ENCODE measurements at places on chromosomes 2 and 18.

- DNase-seq = no peak
Measured at GRCh38 chr18:58592223-58593214, 36.4 kb downstream of the ALPK2 start.

GRCh38 chr2:233434666-233435330 lies 80.5 kb downstream of the DGKD start:
- no peak for DNase-seq

GRCh38 chr18:8474661-8475060 lies 134.6 kb upstream of the RAB12 start:
- DNase-seq = no peak

DNA sequence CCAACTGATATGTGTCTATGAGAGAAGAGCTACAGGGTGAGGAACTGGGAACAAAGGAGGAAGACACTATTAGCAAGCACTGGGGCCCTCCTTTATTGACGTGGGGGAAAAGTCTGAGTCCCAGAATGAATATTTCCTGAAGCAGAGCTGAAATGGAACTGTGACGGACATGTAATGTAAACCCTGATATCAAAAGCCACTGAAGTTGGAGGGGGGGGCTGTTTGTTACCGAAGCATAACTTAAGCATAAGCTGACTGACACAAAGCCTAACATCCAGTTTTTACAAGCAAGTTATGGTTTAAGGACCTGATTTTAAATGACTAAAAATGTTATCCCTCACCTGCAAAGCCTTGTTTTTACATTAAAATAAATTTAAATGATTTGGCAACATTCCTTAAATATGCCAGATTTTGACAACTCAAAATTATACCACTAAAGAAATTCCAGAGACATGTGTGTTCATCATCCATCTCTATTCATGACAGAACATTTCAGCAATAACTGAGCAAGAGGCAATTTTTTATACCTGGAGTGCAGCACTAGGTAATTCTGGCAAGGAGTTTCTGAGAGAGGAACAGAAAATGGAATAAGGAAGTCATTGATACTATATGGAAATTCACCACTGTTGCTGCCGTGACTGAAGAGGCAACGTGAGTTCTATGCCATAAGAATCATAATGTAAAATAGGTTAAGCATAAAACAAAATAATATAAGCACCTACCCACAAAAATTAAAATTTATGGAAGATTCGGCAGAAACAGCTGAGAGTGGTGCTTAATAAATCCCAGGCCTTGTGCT lies 186.0 kb downstream of the AFF3 start:
- DNase-seq = no peak

GRCh38 chr18:77147418-77147852 lies 14.9 kb upstream of the MBP start:
- peak; percentile 45 for DNase-seq

DNA sequence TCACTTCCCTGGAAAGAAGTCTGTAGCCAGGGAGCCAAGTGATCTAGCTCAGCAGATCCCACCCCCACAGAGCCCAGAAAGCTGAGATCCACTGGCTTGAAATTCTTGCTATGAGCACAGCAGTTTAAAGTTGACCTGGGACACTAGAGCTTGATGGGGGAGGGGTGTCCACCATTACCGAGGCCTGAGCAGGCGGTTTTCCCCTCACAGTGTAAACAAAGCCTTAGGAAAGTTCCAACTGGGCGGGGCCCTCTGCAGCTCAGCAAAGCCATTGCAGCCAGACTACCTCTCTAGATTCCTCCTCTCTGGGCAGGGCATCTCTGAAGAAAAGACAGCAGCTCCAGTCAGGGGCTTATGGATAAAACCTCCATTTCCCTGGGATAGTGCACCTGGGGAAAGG lies 887.2 kb upstream of the LRATD1 start:
- DNase-seq = no peak

DNA sequence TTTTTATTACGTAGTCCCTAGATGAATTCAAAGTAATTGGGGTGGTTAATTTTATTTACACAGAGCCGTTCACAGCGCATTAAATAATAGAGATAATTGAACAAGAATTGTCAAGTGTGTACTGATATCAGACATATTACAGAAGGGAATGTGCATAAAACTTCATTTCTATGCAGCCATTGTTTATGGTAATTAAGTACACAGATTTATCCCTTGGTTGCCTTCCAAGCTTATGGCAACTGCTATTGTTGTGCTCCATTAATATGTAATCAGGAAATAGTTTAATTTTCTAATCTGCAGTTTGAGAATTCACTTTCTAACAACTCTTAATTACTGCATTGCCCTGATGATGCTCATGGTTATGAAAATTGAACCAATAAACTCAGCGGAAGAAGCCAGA lies 47.3 kb upstream of the OTX1 start:
- DNase-seq = no peak

DNA sequence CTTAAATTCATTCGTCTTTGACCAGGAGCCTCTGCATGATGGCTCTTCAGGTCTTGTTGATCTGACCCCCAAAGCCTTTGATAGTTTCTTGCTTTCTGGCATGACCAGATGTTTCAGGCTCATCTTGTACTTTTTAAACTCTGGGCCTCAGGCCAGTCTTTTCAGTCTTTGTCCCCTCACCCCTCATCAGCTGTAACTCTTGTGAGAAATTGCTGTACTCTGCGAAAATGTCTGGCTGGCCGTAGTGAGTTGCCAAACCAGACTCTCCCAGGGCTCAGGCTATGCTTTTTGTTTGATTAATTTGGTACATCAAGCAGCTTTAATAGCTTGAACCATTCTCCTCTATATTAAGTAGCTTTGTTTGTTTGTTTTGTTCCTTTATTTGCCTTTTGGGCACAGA lies 75.9 kb downstream of the BABAM2 start:
- DNase-seq = no peak

GRCh38 chr2:236871500-236872001 lies 214.1 kb upstream of the COPS8 start:
- peak; percentile 2 for DNase-seq

- DNase-seq = no peak
Measured at GRCh38 chr18:23387265-23387664, 65.8 kb upstream of the RIOK3 start.

DNA sequence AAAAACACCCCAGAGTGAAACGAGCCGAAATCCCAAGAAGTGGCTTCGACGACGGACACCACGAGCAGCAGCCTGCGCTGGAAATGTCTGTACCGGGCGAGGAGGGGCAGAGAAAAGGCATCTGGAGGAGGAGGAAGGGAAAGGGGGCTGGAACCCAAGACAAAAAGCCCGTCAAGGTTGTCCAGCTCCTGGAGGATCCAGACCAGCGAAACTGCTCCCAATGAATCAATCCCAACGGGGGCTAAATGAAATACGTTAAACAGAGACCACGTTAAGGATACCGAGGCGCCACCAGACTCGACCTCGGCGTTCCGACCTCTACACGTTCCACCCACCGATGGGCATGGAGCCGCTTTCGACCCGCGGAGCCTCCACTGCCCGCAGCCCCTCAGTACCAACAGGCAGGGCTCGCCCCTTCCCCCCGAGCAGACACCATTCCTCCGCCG lies 400 bp downstream of the CCDC88A start:
- DNase-seq = no peak

DNA sequence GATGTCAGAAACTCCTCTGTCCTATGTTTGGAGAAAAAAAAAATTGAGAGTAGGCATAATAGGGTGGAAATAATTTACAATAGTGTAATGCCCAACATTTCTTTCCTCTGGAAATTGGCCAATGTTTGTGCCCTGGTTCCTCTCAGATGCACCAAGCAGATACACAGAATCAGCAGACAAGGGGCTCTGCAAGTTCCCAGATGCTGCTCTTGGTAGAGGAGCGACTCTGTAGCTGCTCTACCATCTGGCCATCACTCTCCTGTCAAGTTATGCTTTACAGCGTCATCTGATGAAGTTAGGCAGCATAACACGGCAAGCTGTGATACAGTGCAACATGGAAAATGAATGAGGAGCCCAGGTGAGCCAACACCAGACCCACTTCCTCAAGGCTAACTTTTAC lies 1.6 kb downstream of the DYTN start:
- no peak for DNase-seq

GRCh38 chr2:201784563-201784962 lies 3.8 kb upstream of the ALS2 start:
- DNase-seq = no peak

DNA sequence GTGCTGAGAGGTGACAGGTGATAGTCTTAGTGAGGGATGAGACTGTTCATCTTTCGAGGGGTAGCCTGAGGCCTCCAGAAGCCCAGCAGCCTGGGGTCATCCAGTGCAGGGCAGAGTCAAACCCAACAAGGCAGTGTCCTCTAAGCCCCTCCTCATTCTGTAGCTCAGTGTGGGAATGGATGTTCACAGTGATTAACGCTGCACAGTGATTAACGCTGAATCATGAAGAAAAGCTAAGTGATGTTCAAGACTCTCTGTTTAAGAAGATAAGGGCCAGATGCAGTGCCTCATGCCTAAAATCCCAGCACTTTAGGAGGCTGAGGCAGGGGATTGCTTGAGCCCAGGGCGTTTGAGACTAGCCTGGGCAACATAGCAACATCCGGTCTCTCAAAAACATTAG lies 56.3 kb upstream of the LAPTM4A start:
- DNase-seq = no peak

GRCh38 chr2:132608311-132608710 lies 61.7 kb downstream of the LYPD1 start:
- no peak for DNase-seq

DNA sequence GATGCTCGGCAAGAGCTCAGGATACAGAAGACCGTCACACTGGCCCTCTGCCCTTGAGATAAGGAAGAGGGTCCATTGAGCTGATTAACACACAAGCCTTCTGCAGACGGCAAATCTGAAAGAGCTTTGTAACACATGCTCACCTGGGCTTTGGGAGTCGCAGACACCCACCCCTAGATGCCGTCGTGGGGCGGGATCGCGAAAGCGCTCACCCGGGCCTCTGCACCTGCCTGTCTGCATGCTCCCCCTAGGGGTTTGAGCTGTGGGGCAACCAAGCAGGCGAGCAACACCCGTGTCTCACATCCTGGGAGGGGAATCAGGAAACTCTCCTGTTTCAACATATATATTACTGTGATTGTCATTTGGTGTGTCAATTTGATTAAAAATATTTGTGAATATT lies 99.8 kb upstream of the KCNH7 start:
- DNase-seq = no peak

DNA sequence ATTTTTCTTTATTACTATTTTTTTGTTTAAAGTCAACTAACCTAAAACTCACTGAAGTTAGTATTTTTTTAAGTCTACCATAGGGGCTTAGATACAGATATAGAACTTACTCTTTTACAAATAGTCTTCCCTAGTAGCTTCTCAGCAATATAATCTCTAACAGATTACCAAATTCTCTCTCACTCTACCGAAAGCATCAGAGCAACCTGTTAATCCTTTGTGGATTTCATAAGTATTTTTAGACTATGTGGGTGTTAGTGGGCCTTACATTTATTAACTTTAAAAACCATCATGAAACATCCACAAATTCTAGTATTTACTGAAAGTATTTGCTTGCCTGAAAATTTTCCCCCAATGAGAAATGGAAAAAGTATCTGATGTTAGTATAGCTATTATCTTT lies 84.6 kb upstream of the TFPI start:
- no peak for DNase-seq

- DNase-seq = no peak
Measured at GRCh38 chr2:1690056-1690775, 54.1 kb downstream of the PXDN start.

GRCh38 chr18:12963069-12963468 lies 15.3 kb downstream of the SEH1L start:
- DNase-seq = no peak

DNA sequence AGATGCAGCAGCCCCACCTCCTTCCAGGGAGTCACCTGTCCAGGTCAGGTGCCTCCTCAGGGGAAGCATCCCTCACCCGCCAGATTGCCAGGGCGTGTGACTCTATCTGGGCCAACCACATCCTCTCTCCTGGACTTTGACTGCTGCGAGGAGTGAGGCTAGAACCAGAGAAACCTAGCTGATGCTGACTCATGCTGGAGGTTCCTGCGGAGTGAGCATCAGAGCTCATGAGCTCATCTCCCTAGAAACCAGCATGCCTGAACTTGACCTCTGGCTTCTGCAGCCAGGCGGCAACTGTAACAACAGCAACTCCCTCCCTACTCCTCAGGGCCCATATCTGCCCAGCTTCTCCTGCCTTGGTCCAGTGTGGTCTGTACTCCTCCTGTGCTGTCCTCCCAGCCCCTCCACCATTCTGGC lies 28.3 kb upstream of the NT5DC4 start:
- DNase-seq = peak; percentile 63

- no peak for DNase-seq
Measured at GRCh38 chr2:1024981-1025380, 74.3 kb downstream of the SNTG2 start.

- no peak for DNase-seq
Measured at GRCh38 chr2:107804608-107805498, 21.8 kb upstream of the RGPD4 start.

DNA sequence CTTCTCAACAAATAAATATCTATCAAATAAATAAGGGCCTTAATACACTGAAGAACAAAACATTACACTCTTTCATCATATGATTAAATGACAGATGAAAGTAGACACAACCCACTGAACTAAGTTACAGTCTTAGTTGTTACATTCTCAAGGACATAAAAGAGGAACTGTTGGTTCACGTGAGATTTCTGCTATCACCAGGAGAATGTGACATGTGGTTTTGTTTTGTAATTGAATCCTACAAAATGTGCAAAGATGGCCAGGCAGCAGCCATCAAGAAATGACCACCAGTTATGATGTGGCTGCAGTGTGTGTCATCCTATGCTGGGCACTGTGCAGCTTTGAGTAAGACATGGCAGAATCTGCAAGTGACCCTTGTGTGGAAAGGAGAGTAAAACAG lies 310.6 kb upstream of the PIK3C3 start:
- DNase-seq = no peak

- DNase-seq = no peak
Measured at GRCh38 chr2:182366628-182367027, 60.2 kb downstream of the PDE1A start.

DNA sequence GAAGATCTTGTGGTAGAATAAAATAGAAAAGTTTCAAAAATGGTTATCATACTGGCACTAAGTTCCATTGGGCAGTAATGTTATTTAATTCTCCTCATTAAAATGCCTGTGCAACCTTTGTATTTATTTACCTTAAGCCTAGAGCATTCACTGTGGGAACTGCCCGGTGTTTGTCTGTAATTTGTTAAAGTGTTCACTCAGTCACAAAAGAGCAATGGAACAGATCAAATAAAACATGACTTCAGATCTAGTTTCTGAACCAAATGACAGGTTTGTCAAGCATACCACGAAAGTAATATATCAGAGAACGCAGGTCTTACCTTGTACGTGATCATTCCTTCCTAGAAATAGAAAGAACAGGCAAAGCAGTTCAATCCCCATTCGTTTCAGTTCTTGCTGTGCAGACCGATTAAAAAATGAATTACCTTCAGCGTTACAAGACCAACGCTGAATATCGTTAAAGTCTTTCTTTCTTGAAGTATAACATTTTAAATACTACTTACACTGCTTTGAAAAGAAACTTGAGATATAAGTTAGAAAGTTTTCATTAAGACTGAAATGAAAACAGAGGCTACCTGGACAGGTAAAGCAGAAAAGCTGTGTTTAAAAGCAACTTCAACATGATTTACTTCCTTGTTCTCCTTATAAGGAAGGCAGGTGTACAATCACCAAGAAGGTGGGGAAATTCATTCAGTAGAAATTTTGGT lies at the start of gene ITGB6:
TSS of gene ITGB6 (minus strand) at position 590 of the 707 bp plus-strand sequence. CDS start at position 381, 209 bp downstream.
- no peak for DNase-seq

GRCh38 chr2:120793682-120794403 lies 58.2 kb downstream of the GLI2 start:
- no peak for DNase-seq

Measured in CD4-positive, alpha-beta T cell treated with Interleukin-4 for 1 hour (primary cell).